CD8-positive, alpha-beta memory T cell (primary cell): ENCODE measurements at places on chromosomes 4 and X. TPM values are rescaled to one million over a fixed set of nuclear protein-coding genes. Genes with fewer than 3 reads are reported as not detected.

- peak; percentile 24 for DNase-seq
These were observed 47.8 kb upstream of the HSD17B10 start for GRCh38 chrX:53481816-53482465.

GRCh38 chr4:3732076-3733028 lies 33.8 kb upstream of the ADRA2C start:
- DNase-seq, result no peak

- DNase-seq, result no peak
These were observed 155.7 kb downstream of the SNCA start for GRCh38 chr4:89681219-89681618.

- no peak for DNase-seq
These were observed 13.0 kb upstream of the MCF2 start for GRCh38 chrX:139720979-139721378.

- DNase-seq, result no peak
These were observed 1014.2 kb downstream of the C4orf33 start for GRCh38 chr4:130110189-130110588.

DNA sequence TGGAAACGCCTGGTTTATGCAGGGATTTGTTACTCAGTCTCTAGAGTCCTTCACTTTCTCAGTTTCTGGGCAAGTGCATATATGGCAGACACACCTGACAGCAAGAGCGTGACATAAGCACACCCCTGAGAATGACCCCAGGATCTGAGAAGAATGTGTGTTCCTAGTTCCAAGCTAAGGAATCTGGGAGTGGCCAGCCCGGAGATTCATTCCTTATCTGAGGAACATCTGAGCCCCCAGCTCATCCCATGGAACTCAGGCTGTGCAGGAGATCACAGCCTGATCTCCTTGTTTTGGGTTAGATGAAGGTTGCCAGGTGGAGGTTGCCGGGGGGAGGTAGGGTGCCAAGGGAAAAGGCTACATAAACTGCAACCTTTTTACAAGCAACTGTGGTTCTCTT lies 23.8 kb upstream of the KIAA0232 start:
- DNase-seq, result no peak

- no peak for DNase-seq
These were observed 97.8 kb downstream of the ZNF674 start for GRCh38 chrX:46447384-46447783.

GRCh38 chr4:2907706-2908293 lies 55.4 kb downstream of the NOP14 start:
- DNase-seq, result no peak

GRCh38 chr4:77433418-77433733 lies 172.2 kb upstream of the CXCL13 start:
- no peak for DNase-seq

DNA sequence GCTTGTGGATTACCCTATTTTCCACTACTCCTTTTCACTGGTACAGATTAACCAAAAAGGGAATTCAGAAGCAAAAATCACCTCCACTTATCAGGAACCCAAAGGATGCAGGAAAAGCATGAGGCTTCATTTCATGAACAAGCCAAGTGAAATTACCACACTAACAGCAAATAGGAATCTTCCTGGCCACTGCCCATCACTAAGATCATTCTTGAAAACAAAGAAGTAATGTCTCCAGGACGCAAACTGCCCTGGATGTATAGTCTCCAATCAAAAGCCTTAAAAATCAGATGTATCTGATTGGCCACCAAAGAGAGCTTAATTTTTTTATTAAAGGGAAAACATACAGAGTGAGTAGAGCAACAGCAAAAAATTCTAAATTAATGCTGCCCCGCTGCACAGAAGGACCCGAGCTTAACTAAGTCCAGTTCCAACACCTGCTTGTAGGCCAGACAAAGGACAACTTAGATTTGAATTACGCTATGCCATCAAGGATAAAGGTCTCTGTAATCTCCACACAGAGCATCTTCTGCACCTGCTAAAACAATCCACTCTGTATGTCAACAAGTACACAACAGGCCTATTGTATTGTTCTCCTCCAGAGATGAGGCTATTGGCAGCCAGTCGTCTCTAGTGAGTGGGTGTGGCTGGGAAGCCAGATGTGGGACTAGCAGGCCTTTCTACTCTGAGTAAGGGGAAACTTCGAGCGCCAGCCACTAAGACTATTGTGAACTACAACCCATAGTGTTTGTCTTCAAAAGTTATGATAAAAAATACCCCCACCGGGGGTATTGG lies 12.4 kb downstream of the ZDHHC9 start:
- no peak for DNase-seq

- no peak for DNase-seq
These were observed 1.3 kb upstream of the FAT1 start for GRCh38 chr4:186724864-186725468.

- DNase-seq, result no peak
These were observed 30.2 kb downstream of the ATP8A1 start for GRCh38 chr4:42626629-42627146.

DNA sequence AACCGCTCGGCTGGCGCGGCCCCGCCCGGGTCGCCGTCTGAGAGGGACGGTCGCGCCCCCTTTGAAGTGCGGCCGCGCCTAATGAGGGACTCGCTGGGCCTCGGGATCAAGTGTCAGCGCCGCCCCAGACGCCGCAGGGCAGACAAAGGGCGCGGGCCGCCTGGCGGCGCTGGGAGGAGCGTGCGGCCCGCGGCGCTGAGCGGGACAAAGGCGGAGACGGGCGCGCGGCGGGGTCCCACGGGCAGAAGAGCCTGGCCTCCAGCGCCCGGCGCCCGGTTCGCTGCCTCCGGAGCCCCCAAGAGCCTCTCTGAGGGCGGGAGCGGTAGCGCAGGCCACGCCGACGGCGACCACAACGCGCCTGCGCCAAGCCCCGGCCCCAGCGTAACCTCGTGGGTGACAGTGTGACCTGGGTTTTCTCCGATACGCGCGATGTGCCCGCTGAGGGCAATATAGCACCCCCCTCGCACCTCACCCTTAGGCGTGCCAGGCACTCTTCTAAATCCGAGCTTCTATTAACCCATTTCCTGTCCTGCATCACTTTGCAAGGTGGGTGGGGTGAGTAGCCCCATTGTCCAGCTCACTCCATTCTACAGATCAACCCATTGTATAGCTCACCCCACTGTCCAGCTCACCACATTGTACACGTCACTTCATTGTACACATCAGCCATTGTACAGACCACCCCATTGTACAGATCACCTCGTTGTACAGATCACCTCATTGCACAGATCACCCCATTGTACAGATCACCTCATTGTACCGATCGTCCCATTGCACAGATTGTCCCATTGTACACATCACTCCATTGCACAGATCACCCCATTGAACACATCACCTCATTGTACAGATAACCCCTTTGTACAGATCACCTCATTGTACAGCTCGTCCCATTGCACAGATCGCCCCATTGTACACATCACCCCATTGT lies 33.7 kb upstream of the STX18 start:
- peak; percentile 61 for DNase-seq

DNA sequence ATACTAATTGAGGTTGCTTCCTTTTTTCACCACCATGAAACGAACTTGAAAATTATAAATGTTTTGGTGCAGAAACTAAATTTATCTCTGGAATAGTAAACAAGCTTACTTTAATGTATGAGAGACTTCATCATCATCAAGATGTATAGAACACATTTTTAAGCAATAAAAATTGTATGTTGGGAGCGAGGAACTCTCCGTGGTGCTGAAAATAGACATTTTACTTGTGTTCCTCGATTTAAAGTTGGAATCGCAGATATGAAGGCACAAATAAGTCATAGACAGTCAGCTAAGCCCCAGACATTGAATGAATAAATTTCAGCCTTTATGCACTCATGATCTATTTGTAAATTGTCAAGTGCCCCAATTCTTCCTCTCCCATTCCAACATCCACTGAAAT lies 310.7 kb downstream of the STK32B start:
- DNase-seq, result no peak

DNA sequence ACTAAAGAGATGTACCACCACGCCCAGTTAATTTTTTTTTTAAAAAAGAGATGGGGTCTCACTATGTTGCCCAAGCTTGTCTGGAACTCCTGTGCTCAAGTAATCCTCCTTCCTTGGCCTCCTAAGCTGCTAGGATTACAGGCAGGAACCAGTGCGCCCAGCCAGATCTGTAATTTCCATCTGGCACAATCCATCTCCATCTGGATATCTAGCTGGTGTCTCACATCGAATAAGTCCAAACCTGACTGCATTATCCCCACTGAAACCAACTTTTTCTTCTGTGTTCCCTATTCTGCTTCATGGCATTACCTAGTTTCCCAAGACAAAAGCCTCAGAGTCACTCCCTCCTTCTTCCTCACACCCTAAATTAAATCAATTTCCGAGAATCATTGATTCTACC lies 125.8 kb upstream of the TEX13C start:
- DNase-seq, result no peak

DNA sequence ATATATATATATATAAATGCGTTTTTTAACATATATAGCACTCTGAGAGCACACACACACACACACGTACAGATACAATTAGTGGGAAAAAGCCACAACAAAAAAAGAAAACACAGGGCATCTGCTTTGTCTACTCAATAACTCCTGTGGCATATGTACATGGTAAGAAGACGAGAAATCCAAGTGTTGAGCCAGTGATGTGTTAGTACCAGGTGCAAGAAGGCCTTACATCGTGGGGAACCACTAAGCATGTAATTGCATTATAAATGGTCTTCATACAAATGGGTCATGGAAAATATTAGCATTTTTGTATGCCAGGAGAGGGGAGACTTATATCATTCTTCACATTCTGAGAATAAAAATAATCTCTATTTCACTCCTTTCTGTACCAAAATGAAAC lies 62.7 kb upstream of the FAM47B start:
- DNase-seq, result no peak

DNA sequence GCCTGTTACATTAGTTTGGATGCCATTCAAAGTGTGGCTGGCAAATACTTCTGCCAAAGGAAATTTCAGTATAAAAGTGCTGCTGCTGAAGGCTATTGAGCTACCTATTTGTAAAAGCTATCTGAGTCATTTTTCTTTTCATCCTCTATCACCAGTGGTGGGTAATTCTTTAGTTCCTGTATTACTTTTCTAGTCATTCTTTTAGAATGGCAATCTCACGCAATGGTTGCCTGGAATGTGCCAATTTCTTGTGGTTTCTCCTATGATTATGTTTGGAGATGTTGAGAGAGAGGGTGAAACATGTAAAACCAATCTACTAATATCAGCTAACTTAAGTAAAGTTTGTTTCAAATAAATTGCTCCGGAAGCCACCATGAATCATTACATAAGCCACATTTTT lies 685.0 kb downstream of the RAPGEF2 start:
- DNase-seq, result no peak

GRCh38 chrX:107940095-107940494 lies 42.1 kb downstream of the TEX13B start:
- no peak for DNase-seq

GRCh38 chrX:138982365-138982764 lies 270.8 kb upstream of the FGF13 start:
- DNase-seq, result no peak

DNA sequence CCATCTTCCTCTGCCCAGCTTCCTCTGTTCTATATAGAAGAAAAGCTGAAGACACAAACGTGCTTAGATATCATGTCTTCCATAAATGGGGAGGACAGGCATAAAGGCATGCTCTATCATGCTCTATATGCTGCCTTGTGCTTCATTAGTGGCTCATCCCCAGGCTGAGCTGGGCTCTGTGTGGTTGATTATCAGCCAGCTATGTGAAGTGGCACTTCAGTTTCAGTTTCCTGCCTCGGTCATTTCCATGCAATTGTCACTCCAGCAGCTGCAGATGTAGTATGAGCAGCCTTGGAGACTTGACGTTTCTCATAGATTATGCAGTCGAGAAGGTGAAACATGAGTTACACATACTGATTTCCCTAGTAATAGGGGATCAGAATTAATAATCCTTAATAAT lies 106.2 kb downstream of the SYTL5 start:
- DNase-seq, result no peak

DNA sequence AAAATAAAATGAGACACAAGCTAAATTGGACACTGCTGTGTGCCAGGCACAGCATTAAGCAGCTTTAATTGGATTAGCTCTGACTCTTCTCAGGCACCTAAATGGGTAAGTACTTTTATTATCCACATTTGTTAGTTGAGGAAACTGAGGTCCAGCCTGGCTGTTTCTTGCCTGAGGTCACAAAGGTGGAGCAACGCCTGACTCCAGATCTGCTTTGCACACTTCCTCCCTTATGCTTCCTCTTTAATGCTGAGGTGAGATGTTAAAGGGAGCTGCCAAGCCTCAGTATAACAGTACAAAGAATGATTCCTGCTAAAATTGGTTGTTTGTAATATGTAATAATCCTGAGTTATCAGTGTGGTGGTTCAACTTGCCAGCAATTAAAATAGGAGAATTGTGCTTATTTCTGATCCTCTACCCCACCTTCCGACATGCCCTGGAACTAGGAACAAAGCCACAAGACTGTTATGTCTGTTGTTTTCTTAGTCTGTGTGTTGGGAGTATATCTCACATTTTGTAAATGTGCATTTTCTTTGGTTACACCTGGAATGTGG lies 74.4 kb downstream of the AFF1 start:
- no peak for DNase-seq

GRCh38 chr4:90537491-90537890 lies 410.3 kb downstream of the CCSER1 start:
- DNase-seq, result no peak

- DNase-seq, result no peak
These were observed 122.7 kb downstream of the TMEM164 start for GRCh38 chrX:110125446-110126162.

- DNase-seq, result no peak
These were observed 918.7 kb downstream of the FAT4 start for GRCh38 chr4:126233483-126233882.

GRCh38 chrX:71212536-71212935 lies 10.5 kb upstream of the GJB1 start:
- DNase-seq, result no peak

The LINC00632 gene
- not detected for total RNA-seq

The METAP1 gene
- total RNA-seq, result 58.5 TPM

The SOX3 gene
- not detected for total RNA-seq

The VCX3A gene
- total RNA-seq, result not detected

The PDGFRA gene
- not detected for total RNA-seq

The PHEX gene
- 20.1 TPM for total RNA-seq

The MAGIX gene
- 1.4 TPM for total RNA-seq

The POU4F2 gene
- not detected for total RNA-seq

The TMEM35A gene
- total RNA-seq, result not detected
